Activated B cell treated with CpG ODN at 0.5 μM for 24 hours (primary cell): ENCODE measurements at places on chromosomes 12 and 14.

DNA sequence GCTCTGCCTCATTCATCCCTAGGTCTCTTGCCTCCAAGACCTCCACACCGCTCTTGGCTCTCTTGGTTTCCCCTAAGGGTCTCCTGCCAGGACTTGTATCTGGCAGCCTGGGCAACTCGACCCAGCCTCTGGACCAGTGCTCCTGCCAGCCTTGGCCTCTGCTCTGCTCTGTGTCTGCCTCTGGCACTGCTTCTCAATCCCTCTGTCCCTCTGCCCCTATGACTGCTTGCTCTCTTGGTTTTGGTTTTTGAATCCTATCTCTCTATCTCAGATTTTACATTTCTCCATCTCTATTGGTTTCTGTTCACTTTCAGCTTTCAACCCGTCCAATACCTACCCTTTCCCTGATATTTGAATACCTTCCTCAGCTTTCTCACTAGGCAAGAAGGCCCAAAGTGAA is 6.3 kb downstream of the ITGA5 start:
- no peak for DNase-seq

- DNase-seq = no peak
Measured at GRCh38 chr14:52012635-52013034, 23.3 kb downstream of the RTRAF start.

DNA sequence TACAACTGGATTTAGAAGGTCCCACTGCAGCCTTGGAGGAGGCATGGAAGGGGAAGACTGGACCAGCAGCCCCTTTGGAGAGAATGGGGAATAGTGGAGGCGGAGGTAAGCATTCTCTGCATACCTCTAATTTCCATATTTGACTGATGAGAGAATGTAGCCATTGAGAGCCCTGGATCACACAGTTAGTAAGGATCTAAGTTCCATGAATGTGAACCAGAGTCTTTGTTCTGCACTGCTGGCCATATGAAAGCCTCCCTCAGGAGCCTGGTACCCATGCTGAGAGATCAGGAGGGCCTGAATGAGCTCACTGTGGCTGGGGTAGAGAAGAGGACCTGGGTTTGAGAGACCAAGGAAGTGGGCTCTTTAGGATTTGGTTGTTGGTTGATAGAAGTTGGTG is 192.1 kb downstream of the TMEM132C start:
- no peak for DNase-seq

DNA sequence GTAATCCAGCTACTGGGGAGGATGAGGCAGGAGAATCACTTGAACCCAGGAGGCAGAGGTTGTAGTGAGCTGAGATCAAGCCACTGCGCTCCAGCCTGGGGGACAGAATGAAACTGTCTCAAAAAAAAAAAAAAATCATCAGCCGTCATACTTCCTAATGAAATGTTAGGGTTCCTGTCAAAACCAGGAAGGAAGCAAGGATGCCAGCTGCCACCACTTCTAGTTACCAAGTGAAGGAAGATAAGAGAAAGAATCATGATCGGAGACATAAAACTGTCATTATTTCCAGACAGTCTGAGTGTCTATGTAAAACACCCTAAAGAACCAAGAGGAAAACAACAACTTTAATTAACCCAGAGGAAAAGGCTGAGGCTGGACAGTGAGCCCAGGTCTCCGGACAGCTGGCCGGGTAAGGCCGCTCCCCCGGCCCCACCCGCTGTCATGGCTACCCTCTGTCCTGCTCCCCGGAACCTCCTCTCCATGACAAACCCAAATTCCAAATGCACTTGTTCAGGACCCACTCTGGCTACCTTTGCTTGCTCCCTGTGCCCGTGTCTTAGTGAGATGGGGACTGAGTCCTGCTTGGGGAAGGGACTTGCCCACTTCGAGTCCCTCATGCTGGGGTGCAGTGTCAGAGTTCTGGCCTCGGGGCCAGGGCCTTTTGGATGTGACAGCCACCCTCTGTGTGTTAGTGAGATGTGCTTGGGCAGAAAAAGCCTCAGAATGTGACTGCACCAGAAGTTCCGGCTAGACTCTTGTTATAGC is 29.0 kb downstream of the SLC6A12 start:
- no peak for DNase-seq

DNA sequence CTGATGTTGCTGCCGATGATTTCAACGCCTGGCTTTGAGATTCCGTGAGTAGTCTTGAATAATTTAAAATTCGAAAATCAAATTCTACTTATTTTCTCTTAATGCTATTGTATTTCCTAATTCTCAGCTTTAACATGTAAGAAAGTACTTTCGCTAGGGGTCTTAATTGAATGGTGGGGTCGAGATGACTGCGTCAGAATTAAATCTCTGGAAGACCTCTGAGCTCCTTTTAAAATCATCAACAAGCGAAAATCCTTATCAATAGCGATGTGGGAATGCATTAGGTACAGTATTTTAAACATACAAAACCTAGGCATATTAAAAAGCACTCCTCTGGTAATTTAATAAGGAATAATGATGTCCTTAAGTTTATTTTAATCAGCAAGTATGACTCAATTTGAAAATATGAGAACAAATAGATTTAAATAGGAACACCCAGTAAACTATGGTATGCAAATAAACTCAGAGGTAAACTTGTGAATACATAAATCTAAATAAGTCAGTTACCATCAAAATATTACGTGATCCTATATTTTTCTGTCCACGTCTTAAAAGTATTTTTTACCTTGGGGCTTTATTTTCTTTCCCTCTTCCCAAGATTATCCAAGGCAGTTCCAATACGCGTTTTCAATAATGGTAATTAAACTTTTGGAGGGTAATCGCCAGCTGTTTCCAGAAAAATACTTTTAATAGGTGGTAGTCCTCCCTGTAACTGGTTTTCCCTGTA is 1.4 kb downstream of the FOXA1 start:
- DNase-seq = no peak

- no peak for DNase-seq
Measured at GRCh38 chr14:104517426-104517825, 62.1 kb upstream of the C14orf180 start.

- DNase-seq = no peak
Measured at GRCh38 chr12:101789171-101789570, 41.6 kb downstream of the GNPTAB start.

GRCh38 chr12:132094269-132094891 is 49.7 kb downstream of the DDX51 start:
- no peak for DNase-seq

DNA sequence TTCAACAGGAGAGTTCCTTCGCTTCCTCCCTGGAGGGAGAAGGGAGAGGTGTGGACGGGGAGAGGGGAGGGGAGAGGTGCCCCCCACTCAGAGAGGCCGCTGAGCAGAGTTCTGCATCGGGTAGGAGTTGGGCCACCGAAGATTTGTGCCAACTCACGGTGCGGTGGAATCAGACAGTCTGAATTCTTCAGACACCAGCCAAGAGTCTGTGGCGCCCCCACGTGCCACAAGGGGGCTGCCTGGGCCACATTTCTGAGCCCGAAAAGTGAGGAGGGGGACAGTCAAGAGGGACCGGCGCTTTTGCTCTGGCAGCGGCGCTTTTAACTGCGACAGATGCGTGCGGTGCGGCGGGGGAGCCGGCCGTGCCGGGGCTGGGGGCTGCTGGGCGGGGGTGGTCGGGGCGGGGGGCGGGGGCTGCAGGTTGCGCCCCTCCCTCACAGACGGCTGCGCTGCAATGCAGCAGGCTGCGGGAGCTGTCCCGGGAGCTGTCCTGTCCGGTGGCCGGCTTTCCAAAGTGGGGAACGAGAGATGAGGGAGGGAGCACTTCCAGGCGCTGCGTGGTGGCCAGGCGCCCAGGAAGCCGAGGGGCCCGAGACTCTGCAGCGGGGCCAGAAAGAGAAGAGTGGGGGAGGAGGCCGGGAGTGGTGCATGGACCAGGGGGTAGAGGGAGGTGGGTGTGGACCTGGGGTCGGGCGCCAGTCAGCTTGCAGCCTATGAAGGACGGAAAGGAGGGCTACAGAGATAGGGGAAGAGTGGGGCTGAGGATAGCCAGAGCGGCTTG is 975 bp upstream of the RTL1 start:
- no peak for DNase-seq

DNA sequence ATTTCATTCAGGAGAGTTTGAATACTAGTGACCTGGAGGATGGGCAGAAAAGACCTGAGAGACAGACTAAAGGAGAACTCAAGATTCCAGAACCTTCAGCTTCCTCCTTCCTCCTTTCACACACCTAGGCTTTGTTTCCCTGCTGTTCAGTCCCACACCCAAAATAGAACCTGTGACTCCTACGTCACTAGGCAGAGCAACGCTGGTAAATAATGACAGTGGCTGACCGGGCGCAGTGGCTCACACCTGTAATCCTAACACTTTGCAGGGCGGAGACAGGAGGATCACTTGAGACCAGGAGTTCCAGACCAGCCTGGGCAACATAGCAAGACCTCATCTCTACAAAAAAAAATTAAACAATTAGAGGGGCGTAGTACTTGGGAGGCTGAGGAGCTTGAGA is 166.4 kb upstream of the FKBP4 start:
- no peak for DNase-seq
